ENCODE measurements at places on chromosomes 2 and 18.

GRCh38 chr18:25112821-25113434 lies 239.0 kb downstream of the ZNF521 start:
- no peak for DNase-seq

DNA sequence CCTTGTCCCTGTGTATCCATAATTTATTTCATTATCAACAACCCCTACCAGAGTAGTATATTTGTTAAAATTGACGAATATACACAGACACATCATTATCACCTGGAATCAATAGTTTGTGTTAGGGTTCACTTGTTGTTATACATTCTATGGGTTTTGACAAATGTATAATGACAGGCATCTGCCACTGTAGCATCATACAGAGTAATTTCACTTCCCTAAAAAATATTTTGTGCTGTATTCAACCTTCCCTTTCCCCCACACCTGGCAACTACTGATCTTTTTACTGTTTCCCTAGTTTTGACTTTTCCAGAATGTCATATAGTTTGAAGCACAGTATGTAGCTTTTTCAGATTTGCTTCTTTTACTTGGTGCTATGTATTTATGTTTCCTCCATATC lies 132.0 kb downstream of the ZNF804A start:
- DNase-seq = no peak

- no peak for DNase-seq
Observed at GRCh38 chr2:10389573-10389972, 58.6 kb downstream of the ODC1 start.

DNA sequence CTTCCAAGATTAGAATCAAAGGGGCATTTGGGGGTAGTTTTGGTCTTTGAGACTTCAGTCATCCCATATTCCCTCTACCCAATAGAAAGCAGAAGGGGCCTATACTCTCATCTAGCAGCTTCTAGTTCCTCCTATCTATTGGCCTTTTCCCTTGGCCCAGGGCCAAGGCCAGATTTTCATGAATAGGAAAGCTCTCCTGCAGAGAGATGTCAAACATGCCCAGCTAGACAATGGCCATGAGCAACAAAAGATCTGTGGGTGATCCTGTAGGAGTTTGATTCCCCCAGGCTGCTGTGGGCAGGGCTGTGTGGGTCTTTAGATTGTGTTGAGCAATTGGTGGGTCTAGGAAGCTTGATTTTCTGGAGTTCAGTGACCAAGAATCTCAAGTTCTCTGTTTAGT lies 2.9 kb upstream of the ADCYAP1 start:
- no peak for DNase-seq

DNA sequence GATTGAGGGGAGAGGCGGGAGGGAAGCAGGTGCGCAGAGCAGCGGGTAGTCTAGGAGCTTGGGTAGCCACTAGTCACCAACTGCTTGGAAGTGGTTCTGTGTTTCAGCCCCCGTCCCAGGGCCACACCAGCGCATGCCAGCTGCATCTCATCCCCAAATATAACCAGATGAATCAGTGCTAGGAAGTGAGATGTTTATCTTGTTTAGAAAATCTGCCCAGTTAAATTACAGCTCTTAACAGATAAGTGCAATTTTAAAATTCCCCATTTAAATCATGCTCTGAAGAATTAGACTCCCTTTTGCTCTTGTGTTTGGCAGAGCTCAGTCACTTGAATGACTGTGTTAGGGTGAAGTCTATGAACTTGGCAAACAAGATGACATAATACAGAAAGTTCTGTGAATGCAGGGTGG lies 193.8 kb downstream of the SEPTIN10 start:
- DNase-seq = no peak

DNA sequence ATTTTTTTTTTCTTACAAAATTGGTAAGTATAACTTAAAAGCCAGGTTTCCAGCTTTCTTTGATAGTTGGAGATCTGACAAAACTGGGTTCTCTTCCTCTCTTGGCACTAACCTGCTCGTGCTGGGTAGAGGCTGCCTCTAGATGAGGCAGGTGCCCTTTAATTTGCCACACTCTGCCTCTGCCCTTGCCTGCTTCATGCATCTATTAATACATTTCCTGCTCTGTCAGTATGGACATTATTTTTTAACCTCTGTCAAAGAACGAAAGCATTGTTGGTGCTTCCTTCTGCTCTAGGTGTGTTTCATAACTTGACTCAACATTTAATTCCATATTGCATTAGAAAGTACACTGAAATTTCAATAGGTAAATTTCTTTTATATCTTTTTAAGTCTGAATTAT lies 490.7 kb upstream of the ZEB2 start:
- DNase-seq = no peak

DNA sequence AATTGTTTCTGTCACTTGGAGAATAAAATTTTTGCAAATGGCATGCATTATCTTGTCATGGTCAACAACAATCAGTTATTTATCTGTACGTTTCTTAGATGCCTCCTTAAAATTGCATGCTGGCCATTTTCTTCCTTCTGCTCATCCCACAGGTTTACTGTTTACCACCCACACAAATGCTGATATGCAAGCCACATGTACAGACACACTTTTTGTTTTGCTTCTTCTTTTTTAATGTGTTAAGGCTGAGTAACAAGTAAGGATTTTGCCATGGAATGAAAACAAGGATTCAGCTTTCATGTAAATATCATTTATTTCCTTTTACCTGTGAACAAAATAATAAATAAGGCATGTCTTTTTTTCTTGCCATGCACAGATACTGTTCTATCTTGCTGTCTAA lies 1077.1 kb upstream of the ZEB2 start:
- DNase-seq = no peak

GRCh38 chr2:160388464-160389263 lies 104.9 kb downstream of the RBMS1 start:
- no peak for DNase-seq

DNA sequence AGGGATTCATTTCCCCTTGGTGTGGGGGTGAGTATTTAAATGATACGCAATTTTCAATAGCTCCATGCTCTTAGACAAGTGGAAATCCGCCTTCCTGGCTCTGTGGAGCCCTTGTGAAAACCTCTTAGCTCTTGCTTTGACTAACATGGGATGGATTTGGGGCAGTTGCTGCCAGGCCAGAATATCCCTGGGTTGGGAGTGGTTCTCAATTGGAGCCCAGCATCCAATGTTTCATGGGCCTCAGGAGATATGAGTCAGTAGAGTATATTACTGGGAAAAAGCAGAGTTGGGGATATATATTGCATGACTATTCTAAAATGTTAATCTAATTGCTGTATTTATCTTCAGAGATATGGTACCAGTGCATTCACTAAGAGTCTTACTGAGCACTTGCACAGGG lies 104.4 kb upstream of the IL1R2 start:
- DNase-seq = no peak

DNA sequence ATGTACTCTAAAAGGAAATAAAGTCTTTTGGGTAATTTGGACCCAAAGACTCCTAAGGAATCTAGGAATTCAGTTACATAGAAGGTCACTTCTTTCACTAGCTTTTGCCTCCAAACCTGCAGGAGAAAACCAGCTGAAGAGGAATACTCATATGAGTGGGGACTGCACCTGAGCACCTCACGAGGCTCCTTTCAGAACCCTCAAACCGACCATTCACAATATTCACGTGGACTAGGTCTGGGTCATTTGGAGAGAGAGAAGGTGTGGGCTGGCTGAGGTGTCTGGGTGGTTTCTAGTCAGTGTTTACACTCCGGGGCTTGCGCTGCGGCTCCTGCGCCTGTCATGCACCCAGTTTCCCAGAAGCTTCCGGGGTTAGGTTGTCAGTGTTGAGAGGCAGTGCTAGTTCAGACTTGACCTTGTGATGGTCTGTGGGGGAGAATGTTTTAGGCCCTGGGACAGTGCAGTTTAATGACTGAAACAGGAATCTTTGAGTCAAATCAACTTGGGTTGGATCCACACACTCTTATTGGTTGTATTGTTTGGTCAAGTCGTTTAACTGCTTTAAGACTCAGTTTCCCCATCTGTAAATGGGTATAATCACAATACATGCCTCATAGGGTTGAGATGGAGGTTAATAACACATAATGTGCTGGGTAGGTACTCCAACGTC lies 78.4 kb downstream of the LIMS1 start:
- no peak for DNase-seq

GRCh38 chr2:41061356-41061755 lies 609.5 kb upstream of the SLC8A1 start:
- no peak for DNase-seq

GRCh38 chr18:23387265-23387664 lies 65.8 kb upstream of the RIOK3 start:
- no peak for DNase-seq

GRCh38 chr2:101706819-101707177 lies 9.3 kb downstream of the MAP4K4 start:
- no peak for DNase-seq

GRCh38 chr2:57828221-57828620 lies 218.4 kb upstream of the VRK2 start:
- DNase-seq = no peak

DNA sequence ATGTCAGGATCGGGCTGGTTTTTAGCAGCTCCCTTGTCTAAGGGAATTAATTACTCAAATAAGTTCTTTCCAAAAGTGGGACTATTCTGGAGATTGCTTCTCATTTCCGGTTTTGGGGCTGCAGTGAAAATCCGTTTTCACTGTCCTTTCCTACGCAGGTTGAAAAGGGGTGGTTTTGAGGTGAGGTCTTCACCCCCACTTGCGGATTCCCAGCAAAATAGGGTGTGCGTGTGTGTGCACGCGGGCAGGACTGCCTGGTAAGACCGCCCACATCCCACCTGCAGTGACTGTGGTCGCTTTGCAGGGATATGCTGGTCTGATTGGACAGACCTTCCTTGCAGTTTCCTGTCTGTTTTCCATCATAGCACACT lies 472 bp upstream of the PLEKHM3 start:
- peak; percentile 1 for DNase-seq

DNA sequence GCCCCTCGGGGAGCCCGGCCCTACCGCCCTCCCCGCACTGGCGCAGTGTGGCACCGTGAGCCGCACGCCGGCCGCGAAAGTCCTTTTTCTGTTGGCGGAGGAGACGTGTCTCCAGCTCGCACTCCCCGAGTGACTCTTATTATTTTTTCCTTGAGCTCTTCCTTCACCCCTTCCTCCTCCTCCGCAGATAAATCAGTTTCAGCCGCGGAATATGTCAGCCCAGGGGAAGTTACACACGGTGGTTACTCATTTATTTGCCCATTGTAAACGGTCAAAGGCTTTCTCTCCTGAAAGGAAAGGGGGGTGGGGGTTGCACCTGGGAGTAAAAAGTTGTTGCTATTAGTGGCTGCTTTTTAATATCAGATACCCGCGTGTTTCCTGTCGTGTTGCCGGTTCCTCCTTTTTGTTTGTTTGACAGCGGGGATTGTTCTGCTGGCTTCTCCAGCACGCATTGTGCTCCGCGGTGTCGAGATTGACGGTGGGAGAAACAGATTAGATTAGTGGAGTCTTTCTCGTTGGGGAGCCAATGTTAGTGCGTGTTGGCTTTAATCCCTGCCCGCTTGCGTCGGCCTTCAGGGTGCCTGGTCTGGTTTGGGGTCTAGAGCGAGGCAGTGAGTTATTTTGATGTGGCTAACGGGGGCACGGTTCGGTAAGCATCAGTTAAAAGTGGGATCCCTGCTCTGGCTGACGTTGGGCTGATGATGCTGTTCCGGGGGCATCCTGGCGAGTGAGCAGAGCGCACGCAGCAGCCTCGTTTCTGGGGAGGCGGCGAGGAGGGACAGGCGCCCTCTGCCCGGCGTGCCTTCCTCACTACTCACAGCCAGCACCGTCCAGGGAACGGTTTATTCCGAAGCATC lies 1.6 kb downstream of the CRIM1 start:
- no peak for DNase-seq

- DNase-seq = no peak
Observed at GRCh38 chr2:66228128-66228547, 206.8 kb upstream of the MEIS1 start.
